ENCODE measurements at places on chromosomes 2 and 18. TPM values are rescaled to one million over a fixed set of nuclear protein-coding genes. Genes with fewer than 3 reads are reported as not detected.

- DNase-seq: no peak
These were observed 72.3 kb upstream of the CPO start for GRCh38 chr2:206867006-206867405.

- peak; percentile 9 for DNase-seq
These were observed 14.9 kb upstream of the B3GNT2 start for GRCh38 chr2:62180975-62181374.

GRCh38 chr2:192025637-192026036 is 169.1 kb downstream of the TMEFF2 start:
- no peak for DNase-seq

DNA sequence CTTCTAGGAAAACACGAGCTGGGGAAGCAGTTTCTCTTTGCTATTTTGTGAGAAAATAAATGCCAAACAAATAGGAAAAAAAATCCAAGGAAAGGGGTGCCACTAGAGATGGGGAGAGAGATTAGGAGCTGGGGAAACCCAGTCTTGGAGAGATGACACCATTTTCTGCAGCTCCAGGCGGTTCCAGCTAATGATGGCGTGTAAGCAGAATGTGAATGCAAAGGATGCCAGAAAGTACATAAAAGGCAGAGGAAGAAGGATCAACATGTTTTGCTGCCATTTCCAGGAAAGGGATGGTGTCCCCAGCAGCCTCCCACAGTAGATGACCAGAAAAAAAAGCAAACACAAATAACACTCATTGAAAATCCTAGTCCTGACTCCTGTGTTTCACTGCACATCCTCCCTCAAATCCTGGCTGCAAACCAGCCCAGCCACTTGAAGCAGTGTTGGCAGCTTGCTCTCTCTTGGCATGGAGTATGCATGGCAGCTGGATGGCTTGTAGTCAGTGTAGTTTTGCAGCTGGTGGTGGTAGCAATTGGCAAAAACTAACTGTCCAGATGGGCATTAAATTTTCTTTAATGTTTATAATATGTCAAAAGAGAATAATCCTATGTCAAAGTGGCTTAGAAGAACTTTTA is 93.6 kb downstream of the FTCDNL1 start:
- no peak for DNase-seq

DNA sequence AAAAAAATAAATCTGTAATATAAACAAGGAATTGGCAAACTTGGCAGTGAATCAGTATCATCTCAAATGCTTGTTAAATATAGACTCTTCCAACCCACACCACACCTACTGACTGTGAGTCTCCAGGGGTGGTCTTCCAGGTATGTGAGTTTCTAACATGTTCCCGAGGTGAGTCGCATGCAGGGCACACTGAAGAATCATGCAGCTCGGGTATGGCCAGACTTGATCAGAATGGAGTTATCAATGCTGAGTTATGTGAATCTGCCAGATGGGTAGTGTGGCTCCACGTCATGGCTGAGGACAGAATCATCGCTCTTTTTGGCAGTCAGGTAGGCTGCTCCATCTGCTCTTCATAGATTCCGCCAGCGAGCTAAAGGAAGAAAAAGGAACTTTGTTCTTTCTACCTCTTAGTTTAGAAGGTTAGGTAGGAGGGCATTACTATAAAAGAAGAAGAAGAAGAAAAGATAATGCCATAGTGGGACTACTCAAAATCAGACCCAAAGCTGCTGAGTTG is 1279.7 kb upstream of the ZEB2 start:
- DNase-seq: no peak

- peak; percentile 61 for DNase-seq
These were observed 1.6 kb upstream of the SNED1 start for GRCh38 chr2:240996834-240997140.

GRCh38 chr2:148928395-148928794 is 53.4 kb downstream of the KIF5C start:
- no peak for DNase-seq

- no peak for DNase-seq
These were observed 858 bp upstream of the RTP5 start for GRCh38 chr2:241868661-241869081.

DNA sequence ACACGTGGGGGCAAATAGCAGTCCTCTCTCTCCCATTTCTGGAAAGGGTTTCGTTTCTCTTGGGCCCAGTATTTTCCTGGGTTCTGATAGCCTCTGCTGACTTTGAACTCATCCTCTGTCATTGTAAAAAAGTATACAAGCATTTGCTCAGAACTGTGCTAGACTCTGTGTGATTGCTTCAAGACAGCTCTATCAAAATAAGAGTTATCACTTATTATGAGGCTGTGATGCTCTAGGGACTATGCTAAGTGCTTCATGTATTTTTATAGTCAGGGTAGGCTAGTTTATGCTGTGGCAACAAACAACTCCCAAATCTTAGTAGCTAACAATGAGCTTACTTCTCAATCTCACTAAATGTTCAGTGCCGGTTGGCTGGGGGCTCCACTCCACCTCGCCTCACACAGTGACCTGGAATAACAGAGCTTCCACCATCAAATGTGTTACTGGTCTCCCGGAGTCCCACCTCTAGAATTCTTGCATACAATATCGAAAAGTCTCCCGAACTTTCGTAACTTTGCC is 110.8 kb upstream of the CDC42EP3 start:
- no peak for DNase-seq

DNA sequence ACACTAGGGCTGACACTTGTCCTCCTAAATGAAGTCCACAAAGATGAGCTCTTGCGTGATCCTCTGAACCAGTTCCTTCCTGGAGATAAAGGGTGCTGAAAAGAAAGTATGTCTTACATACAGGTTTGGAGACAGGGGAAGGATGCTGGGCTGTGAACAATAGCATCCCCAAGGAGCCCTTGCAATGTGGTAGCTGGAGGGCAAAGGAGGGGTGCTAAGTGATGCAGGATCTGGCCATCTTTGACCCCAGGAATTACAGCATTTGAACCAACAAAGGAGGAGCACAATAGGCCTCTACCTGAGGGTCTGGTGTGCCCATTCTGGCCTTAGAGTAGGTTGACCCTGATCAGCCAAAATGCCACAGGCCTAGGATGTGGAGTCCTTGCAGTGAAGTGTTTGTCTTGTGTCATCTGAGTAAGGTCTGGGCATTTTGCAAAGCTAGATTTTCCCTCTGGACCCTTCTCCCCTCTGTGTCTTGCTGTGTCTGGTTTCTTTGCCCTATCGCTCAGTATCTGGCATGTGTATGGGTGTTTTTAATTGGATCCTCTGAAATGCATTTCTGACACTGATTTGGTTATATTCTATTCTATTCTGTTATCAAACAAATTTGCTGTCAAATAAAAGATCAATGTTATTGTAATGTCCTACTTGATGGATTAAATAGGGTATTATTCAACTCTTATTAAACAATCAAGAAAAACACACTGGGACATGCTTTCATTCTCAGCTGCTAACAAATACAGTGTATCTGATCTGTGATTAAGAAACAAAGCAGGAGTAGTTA is 364.8 kb upstream of the MEIS1 start:
- no peak for DNase-seq

Gene DUSP19
- polyA plus RNA-seq: 0.88 TPM

Gene GCFC2
- polyA plus RNA-seq: 27.7 TPM
